Putamen (tissue), 1 donor: ENCODE measurements at places on chromosomes 7 and 10.

- no peak for DNase-seq
Observed at GRCh38 chr10:124529661-124530214, 68.1 kb downstream of the LHPP start.

GRCh38 chr7:27248911-27249723 lies 6.5 kb downstream of the EVX1 start:
- no peak for DNase-seq

DNA sequence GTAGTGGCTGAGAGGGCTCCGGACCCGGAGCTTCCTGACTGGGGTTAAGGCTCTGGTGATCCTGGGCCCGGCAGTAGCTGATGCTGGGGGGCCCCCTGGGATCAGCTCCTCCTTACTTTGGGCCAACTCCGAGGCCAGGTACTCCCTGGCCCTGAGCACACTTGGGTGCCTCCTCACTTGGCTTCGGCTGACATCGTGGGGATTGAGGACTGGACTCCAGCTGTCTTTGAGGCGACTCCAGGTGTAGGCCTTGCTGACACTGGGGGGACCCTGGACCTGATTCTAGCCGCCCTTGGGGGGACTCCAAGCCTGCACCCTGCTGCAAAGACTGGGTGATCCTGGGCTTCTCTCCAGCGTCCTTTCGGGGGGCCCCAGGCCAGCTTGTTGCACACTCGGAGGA lies 170.5 kb downstream of the HIBADH start:
- DNase-seq, result no peak

GRCh38 chr7:75962607-75963380 lies 31.6 kb downstream of the TMEM120A start:
- peak; percentile 76 for DNase-seq

DNA sequence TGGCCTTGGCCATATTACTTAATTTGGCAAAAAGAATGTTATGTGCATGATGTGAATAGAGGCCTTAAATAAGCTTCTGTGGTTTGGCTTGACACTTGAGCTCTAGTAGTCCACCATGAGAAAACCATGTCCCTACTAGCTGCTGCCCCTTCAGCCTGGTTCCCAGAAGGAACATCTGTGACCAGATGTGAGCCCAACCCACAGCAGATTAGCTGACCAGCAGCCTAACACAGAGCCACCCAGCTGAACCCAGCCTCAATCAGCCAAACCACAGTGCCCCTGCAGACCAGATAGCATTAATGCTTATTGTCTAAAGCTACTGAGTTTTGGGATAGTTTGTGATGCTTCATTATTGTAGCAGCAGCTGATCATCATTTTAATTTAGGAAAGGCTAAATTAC lies 16.6 kb downstream of the JAZF1 start:
- no peak for DNase-seq

DNA sequence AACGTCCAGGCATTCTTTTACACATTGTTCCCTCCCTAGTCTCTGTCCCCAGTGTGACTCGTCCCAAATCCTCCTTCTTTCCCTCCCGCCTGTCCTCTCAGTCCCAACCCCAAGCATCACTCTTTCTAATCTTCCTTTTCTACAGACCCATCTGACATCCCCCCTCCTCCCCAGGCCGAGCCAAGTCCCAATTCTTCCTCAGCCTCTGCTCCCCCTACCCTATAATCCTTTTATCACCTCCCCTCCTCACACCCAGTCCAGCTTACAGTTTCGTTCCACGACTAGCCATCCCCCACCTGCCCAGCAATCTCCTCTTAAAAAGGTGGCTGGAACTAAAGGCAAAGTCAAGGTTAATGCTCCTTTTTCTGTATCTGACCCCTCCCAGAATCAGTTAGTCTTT lies 95.1 kb downstream of the MACC1 start:
- no peak for DNase-seq

DNA sequence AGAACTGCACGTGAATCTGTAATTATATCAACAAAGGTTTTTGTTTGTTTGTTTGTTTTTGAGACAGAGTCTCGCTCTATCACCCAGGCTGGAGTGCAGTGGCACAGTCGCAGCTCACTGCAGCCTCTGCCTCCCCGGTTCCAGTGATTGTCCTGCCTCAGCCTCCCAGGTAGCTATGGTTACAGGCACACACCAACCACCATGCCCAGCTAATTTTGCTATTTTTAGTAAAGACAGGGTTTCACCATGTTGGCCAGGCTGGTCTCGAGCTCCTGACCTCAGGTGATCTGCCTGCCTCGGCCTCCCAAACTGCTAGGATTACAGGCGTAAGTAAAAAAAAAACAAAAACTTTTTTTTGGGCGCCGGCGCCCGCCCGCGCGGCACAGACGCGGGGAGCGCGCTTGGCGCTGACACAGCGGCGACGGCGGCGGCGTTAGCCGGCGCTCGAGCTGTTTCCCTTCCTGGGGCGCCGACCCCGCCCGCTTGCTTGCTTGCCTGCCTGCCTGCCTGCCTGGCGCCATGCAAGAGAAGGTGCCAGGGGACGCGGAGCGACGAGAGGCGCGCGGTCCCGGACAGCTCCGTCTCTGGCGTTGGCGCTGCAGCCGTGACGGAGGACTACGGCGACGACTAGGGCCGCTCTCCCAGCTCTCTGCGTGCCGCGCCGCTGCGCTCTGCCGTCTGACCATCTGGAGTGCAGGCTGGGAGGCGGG lies 171.4 kb upstream of the NUPR2 start:
- no peak for DNase-seq

DNA sequence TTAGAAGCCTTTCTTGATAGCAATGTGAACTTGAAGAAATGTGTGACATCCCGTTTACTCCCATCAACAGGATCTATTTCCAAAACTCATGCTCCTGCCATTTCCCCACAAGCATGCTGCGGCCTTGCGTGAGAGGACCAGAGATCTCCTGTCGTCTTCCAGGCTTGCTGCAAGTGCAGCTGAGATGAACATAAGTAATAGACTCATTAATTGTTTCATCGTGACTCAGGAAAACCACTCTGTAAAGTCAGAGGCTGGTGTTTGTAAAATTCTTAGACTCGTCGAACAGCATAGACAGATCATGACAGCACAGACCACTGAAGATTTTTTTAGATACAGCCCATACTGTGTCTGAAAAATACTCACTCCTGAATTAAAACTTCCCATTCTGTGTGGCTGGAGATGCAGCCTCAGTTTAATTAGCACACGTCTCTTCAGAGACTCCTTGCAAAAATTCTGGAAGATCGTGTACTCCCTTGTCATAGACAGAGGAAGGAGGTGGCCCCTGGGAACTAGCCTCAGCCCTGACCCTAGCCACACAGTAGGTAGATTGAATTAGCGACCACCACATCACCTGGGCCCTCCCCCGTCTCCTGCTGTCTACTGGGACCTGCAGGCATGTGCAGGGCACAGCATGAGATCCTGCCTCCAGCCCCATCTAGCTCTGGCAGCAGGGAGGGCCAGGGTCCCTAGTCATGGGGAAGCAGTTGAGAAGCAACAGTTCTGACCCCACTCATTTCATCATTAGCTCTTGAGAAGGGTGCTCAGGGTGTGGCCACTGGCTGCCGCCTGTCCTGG lies 226.0 kb downstream of the CELF2 start:
- DNase-seq, result no peak

- no peak for DNase-seq
Observed at GRCh38 chr10:85187047-85187446, 858.7 kb downstream of the CCSER2 start.

- DNase-seq, result no peak
Observed at GRCh38 chr7:135210888-135211178, 493 bp downstream of the WDR91 start.

GRCh38 chr10:34446049-34446448 lies 369.0 kb downstream of the PARD3 start:
- DNase-seq, result no peak

- DNase-seq, result no peak
Observed at GRCh38 chr7:105027176-105027853, 13.3 kb downstream of the KMT2E start.

- DNase-seq, result no peak
Observed at GRCh38 chr7:25569765-25570164, 341.5 kb upstream of the NPVF start.

GRCh38 chr10:91603931-91604331 lies 28.9 kb downstream of the PPP1R3C start:
- DNase-seq, result no peak

GRCh38 chr7:135976312-135977006 lies 700 bp downstream of the MTPN start:
- DNase-seq, result no peak

DNA sequence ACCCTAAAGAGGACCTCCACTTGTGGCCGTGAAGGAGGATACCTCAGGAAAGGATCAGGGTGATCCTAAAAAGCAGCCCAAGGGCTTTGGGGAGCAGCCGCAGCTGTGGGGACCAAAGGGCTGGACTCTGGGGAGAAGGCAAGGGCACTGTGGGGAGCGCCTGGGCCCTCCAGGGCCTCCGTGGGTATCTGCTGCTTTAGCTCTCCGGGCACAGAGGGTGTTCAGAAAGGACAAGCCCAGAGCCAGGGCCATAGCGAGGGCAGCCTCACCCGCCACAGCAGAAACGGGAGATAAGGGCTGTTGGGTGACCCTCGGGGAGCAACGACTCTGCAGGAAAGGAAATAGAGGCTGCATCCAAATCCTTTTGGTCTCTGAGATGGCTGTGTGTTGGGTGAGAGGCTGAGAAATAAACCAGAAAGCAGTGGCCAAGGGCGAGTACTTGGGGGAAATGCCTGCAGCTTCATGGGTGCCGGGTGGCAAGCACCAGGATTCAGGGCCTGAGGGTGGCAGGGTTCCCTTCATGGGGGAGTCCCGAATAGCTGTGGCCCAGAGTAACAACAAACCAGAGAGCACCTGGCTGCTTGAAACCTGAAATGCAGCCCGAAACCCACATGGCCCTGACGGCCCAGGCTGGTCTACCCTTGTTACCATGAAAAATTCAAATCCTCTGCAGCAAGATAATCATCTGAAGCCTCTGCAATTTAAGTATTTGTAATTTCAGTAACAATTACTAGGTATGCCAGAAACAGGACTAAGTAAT lies 95.2 kb downstream of the VIPR2 start:
- no peak for DNase-seq

DNA sequence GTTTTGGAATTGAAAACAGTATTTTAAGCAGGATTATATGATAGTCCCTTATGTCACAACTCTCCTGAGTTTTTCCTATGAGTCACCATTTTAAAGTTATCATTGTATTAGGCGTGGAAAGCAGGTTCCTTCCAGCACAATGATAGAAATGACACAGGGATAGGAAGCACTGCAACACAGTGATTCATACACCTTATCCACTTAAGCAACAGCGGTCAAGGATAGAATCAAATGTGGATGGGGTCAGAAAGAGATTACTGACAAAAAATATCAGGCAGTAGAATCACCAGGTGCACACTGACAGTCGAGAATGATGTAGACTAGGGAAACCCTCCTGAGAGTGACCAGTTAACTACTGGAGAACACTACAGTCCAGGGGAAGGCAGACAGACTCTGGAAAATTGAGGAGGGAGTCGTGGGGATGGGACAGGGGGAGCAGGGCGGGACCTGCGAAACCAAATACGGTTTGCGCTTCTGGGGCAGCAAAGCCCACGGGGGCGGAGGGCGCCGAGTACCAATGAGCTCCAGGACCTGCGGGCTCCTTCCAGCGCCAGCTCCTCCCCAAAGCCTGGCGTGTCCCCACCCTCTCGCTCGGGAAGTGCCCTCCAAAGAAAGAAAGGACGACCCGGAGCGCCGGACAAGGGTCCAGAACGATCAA lies 479 bp downstream of the PNPLA8 start:
- peak; percentile 39 for DNase-seq

- DNase-seq, result no peak
Observed at GRCh38 chr7:116546916-116547315, 22.1 kb downstream of the CAV1 start.

GRCh38 chr7:95951997-95952795 lies 179.8 kb downstream of the DYNC1I1 start:
- peak; percentile 69 for DNase-seq

DNA sequence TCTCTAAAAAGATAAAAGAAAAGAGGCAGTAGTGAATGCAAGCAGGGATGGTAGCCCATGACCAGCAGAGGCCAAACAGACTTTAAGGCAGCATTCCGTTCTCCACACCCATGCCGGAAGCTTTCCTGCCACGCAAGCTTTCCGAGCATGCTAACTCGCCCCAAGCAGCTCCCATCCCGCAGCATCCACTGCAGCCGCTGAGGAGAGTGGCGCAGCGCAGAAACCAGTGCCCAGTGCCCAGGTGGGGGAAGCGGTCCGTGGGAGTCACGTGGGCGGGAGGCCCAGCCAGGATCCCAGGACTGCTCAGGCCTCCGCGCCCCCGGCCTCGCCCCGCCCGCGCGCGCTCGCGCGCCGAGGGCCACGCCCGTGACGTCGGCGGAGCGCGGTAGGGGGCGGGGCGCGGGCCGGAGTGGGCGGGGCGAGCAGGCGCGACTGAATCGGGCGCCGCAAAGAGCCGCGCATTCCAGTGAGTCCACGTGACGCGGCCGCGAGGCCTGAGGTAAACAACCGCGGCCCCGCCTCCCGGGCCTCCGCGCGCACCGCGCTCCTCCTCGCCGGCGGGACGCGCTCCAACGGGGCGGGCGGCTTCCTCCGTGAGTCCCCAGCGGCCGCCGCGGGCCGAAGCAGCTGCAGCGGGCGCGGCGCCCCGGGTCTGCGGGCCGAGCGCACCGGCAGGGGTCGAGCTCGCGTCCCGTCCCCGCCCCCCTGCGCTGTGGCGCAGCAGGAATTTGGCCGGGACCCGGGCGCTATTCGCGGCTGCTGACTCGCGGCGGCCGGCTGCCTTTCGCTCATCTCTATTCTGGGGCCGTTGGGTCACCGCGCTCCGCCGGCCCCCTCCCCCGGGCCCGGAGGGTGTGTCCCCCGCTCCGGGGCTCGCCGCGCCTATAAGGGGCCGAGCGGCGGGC lies at the start of gene OTUD1:
TSS of gene OTUD1 (plus strand) at position 529 of the 905 bp plus-strand sequence. CDS start 383 bp downstream, outside the sequence.
- peak; percentile 96 for DNase-seq

- no peak for DNase-seq
Observed at GRCh38 chr10:99531026-99531695, 1.6 kb upstream of the NKX2-3 start.

DNA sequence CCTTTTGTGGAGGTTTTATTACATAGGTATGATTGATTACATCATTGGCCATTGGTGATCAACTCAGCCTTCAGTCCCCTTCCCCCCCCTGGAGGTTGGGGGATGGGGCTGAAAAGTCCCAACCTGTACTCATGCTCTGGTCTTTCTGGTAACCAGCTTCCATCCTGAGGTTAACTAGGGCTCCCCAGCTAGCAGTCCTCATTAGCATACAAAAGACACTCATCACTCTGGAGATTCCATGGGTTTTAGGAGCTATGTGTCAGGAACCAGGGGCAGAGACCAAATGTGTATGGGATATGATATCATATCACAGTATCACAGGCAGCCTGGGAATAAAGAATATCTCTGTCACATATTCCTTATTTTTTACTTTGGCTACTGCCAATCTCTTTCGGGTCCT lies 13.6 kb downstream of the CCSER2 start:
- DNase-seq, result no peak

DNA sequence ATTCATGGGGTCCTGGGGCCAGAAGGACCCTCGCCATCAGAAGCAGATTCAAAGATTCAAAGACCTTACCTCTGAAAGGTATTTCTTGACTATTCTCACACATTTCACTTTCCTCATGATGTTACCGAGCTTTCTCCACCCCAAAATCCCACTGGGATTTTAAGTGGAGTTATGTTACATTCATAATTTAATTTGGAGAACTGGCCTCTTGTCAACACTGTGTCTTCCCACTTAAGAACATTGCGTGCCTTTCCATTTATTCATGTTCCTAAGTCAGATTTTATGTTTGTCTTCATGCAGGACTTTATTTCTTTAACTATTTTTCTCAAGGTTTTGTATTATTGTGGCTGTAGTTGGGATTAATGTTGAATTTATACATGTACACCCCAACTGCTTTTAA lies 123.5 kb upstream of the BMPER start:
- no peak for DNase-seq

- no peak for DNase-seq
Observed at GRCh38 chr10:106593876-106594275, 570.6 kb downstream of the SORCS1 start.
